ENCODE measurements at places on chromosomes 7 and 10.

DNA sequence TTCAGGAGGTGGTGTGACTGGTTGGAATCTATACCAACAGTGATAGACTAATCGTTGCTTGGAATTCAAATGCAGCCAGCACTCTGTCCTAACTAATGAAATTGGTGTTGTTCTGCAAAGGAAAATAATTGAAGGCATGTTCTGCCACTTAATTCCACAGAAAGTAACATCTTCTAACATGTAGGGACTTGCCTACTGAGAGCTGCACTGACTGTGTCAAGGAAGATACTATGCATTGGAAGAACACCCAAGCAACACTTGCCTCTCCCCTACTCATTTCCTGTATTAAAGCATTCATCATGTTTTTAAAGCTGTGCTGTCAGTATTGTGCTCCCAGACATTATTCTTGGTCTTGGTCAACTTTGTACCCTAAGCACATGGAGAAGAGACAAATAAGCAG is 2.7 kb upstream of the CYP3A7 start:
- H3K27me3 ChIP-seq: no peaks in the 10 kb centered on the region
- H3K27ac ChIP-seq: no peak overlapping the region
- no peak overlapping the region for H3K4me3 ChIP-seq
- no peaks in the 10 kb centered on the region for H3K36me3 ChIP-seq
- H3K4me1 ChIP-seq: no peaks in the 10 kb centered on the region

GRCh38 chr7:110382736-110383135 is 708.2 kb upstream of the LRRN3 start:
- no peaks in the 10 kb centered on the region for H3K36me3 ChIP-seq
- no peak for DNase-seq
- H3K4me3 ChIP-seq: no peak overlapping the region
- H3K27me3 ChIP-seq: no peaks in the 10 kb centered on the region

DNA sequence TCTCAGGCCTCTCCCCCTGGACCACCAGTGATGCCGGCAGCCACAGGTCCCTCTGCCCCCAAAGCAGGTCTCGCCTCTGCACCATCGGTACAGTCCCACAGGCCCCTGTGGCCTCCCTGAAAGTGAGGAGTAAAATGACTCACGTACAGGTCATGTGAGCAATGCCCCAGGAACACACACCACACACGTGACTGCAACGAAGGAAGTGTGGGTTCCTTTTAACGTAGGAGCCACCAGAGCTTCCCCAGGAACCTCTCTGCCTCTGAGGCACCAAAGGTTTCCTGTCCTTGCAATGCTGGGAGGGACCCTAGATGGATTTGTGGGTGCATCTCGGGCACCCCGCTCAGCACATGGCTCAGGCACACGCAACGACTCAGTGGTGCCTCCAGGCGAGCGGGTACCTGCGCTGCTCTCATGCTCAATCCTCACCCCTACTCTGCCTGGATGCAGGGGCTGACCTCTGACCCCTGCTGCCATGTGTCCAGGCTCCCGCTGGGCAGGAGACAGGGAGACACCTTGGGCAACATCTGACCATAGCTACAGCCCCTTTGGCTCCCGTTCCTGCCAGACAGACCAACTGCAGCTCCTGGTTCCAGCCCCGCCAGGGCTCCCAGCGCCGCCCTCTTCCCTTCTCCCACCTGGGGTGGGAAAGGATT is 120.7 kb downstream of the PRKAG2 start:
- no peaks in the 10 kb centered on the region for H3K27me3 ChIP-seq
- peak; percentile 87 for DNase-seq
- H3K27ac ChIP-seq: no peak overlapping the region
- no peaks in the 10 kb centered on the region for H3K36me3 ChIP-seq

DNA sequence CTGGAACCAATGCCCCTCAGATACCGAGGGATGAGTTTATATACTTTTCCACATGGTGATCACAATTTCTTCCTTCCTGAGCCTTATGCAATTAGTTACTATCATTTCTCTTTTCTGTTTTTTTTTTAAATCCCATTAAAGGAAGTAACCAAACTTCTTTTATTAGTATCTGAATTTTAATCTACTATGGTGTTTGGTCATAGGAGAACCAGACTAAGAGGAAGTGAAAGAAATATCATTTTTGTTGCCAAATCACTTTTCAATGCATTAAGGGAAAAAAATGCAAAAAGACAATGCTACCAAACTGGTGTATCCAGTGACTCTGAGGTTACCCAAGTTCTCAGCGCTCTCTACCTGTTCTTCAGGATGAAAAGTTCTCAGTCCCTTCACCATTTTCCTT is 167.7 kb downstream of the NXPH1 start:
- H3K27ac ChIP-seq: no peak overlapping the region
- H3K27me3 ChIP-seq: no peaks in the 10 kb centered on the region
- no peak overlapping the region for H3K4me3 ChIP-seq
- no peaks in the 10 kb centered on the region for H3K36me3 ChIP-seq
- no peak for DNase-seq

DNA sequence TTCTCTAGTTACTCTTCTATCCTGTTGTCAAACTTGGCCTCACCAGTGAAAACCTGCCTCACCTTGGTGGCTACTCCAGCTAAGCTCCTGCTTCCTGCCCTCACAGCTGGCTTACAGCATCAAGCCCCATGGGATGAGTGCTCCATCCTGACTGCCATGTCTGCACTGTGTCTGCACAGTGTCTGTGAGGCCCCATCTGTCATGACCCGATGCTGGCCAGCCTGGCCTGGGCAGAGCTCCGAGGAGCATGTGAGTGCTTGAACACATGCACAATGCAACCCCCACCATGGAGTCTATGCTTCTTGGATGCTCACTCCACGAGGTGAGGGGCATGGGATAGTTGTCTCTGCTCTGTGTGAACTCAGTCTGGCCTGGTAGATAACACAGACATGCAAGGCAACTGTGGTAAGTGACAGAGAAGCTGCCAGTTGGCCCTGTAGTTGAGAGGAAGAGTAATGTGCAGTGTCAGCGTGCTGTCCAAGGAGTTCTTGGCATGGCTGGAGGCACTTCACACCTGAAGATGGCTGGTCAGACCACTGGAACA is 207.1 kb upstream of the ZNF32 start:
- H3K27ac ChIP-seq: no peak overlapping the region
- H3K27me3 ChIP-seq: peaks cover 3% of the 10 kb centered on the region
- peak; percentile 7 for DNase-seq
- H3K4me3 ChIP-seq: no peak overlapping the region
- H3K36me3 ChIP-seq: no peaks in the 10 kb centered on the region
- no peaks in the 10 kb centered on the region for H3K4me1 ChIP-seq

DNA sequence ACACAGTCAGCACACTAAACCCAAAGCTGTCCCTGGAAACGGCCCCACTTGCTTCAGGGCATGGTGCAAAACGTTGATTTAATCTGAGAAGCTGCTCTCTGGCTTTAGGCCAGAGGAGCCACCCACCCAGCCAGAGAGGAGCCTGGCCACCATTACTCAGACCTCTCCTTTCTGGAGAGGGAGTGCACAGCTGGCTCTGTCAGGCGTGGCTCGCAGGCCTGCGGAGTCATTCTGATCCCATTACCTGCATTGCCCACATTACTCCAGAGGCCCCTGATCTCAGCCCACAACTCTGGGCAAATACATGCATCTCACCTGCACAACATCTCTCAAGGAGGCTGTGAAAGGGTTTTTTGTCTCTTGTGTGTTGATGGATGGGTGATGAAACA is 370.0 kb upstream of the IGFBP3 start:
- H3K4me1 ChIP-seq: no peaks in the 10 kb centered on the region
- H3K27ac ChIP-seq: no peak overlapping the region
- DNase-seq: no peak

DNA sequence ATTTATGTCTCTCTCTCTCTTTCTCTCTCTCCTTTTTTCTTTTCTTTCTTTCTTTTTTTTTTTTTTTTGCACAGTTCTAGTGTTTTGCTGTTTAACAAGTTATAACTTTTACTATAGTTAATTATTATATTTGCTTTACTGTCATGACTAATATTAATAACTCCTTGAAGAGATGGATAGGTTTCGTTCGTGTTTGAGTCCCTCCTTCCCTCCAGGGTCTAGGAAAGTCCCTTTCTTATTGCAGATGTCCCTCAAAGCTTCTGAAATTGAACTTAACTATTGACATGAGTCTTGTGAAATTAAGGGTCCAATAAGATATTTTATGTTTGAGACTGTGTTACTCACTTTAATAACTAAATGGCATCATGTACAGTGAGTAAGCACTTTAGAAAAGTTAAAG is 131.4 kb downstream of the PLXDC2 start:
- H3K36me3 ChIP-seq: no peaks in the 10 kb centered on the region
- H3K4me3 ChIP-seq: no peak overlapping the region
- H3K27me3 ChIP-seq: no peaks in the 10 kb centered on the region
- peaks cover 6% of the 10 kb centered on the region for H3K4me1 ChIP-seq
- peak; percentile 14 for DNase-seq

GRCh38 chr10:91049296-91049987 is 128.6 kb upstream of the ANKRD1 start:
- H3K4me3 ChIP-seq: no peak overlapping the region
- H3K27ac ChIP-seq: no peak overlapping the region
- H3K4me1 ChIP-seq: no peaks in the 10 kb centered on the region
- no peak for DNase-seq
- no peaks in the 10 kb centered on the region for H3K27me3 ChIP-seq

DNA sequence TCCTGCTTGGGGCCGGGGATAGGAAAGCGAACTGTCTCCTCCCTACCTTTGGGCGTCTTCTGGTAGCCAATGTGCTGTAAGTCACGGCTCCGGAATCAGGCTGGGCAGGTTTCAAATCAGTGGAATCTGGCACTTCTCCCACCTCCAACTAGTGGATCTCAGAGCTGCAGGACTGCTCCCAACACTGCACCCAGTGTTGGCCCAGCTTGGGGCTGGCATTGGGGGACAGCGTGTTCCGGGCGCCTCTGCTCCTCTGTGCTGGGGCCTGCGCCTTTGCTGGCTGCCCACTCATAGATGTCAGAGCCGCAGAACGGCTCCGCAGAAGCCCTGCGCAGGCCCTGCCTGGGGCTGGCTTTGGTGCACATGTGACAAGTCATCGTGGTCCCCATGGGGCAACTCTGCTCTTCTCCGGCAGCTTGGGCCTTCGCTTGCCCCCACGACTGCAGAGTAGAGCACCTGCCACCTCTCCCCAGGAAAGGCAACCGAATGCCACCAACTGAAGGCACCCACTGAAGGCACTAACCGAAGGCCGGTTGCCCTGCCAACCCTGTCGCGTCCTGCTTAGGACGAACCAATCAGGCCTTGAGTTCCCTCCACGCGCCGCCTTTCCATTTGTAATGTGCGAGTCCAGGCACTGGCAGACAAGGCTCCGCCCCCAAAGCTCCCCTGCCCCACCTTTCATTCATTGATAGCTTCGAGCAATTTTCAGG is 85.5 kb upstream of the ABI1 start:
- H3K27me3 ChIP-seq: peaks cover 14% of the 10 kb centered on the region
- no peak overlapping the region for H3K27ac ChIP-seq
- no peaks in the 10 kb centered on the region for H3K4me1 ChIP-seq
- H3K4me3 ChIP-seq: no peak overlapping the region
- no peaks in the 10 kb centered on the region for H3K36me3 ChIP-seq
- no peak for DNase-seq

DNA sequence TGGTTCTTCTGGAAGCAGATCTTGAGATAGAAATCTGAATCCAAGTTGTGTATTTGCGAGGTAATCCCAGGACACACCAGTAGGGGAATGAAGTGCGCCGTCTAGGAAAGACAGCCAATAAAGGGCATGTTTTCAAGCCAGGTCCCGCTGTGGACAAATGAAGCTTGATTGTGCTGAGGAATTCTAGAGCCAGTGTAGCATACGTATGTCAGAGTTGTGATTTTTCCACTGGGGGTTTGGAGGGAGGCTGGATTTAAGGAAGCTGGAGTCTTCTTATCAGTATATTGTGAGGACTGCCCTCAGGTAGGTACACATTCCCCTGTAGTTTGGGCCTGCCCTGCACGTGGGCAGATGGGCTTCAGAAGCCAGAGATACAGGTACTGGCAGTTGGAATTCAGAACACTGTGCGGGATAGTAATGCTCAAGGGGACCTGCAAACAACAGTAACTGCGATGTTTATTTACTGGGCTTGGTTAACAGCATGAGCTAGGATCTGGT is 50.9 kb downstream of the GALNT11 start:
- no peaks in the 10 kb centered on the region for H3K27me3 ChIP-seq
- peak; percentile 30 for DNase-seq
- H3K36me3 ChIP-seq: no peaks in the 10 kb centered on the region
- H3K27ac ChIP-seq: no peak overlapping the region
- no peak overlapping the region for H3K4me3 ChIP-seq

- DNase-seq: no peak
- no peaks in the 10 kb centered on the region for H3K36me3 ChIP-seq
- no peaks in the 10 kb centered on the region for H3K4me1 ChIP-seq
- H3K27me3 ChIP-seq: no peaks in the 10 kb centered on the region
These were observed 23.3 kb downstream of the PLCE1 start for GRCh38 chr10:94016727-94017714.

DNA sequence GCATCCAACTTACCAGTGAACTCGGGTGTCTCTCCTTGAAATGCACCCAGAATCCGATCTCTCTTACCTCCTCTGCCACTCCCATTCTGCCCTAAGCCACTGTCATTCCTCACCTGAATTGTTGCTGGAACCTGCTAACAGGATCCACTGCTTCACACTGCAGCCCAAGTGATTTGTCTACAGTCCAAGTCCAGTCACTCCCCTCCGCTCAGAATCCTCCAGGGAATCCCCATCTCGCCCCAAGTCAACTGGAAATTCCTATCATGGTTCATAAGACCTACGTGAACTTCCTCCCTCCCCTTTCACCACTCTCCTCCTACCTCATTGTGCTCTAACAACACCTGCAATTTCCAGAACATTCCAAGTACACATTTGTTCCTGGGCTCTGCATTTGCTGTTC is 91.3 kb downstream of the SCRN1 start:
- no peak overlapping the region for H3K4me3 ChIP-seq
- no peak for DNase-seq
- no peaks in the 10 kb centered on the region for H3K27me3 ChIP-seq

- H3K4me3 ChIP-seq: no peak overlapping the region
- DNase-seq: no peak
- no peaks in the 10 kb centered on the region for H3K4me1 ChIP-seq
- no peaks in the 10 kb centered on the region for H3K36me3 ChIP-seq
- H3K27me3 ChIP-seq: no peaks in the 10 kb centered on the region
These were observed 146.3 kb downstream of the BAMBI start for GRCh38 chr10:28823501-28824075.

DNA sequence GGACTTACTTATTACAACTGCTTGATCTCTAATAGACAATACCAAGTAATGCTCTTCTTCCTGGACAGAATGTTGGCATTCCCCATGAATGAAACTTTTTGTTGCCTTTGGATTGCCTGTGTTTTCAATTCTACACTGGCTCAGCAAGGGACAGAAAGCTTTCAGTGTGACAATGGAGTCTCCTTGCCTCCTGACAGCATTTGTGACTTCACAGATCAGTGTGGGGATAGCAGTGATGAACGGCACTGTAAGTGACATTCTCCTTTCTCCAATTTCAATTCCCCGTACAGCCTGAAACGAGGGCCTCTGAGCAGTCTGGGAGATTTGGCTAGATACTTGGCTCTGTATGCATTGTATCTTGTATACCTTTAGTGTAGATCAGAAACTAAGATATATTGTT is 290 bp downstream of the MALRD1 start:
- H3K27ac ChIP-seq: no peak overlapping the region
- DNase-seq: no peak
- no peaks in the 10 kb centered on the region for H3K4me1 ChIP-seq
- no peaks in the 10 kb centered on the region for H3K36me3 ChIP-seq
- no peak overlapping the region for H3K4me3 ChIP-seq

- peak; percentile 74 for DNase-seq
- no peaks in the 10 kb centered on the region for H3K36me3 ChIP-seq
- H3K4me3 ChIP-seq: no peak overlapping the region
- peaks cover 34% of the 10 kb centered on the region for H3K4me1 ChIP-seq
- H3K27ac ChIP-seq: peak overlapping the region; percentile 31
- no peaks in the 10 kb centered on the region for H3K27me3 ChIP-seq
These were observed 4.0 kb upstream of the CFAP58 start for GRCh38 chr10:104349623-104350126.

GRCh38 chr10:128306966-128307365 is 180.7 kb upstream of the MKI67 start:
- no peak overlapping the region for H3K4me3 ChIP-seq
- DNase-seq: no peak
- H3K27ac ChIP-seq: no peak overlapping the region
- H3K36me3 ChIP-seq: no peaks in the 10 kb centered on the region
- no peaks in the 10 kb centered on the region for H3K4me1 ChIP-seq
